Stimulated activated naive CD8-positive, alpha-beta T cell treated with anti-CD3 and anti-CD28 coated beads, Interleukin-15, Interleukin-2, amounts not matched to agents 100 U/mL and 50 U/mL, for 24 hours (primary cell): ENCODE measurements at places on chromosomes 13 and 19.

GRCh38 chr19:33860312-33861090, 63.8 kb downstream of the KCTD15 start:
- DNase-seq = no peak

GRCh38 chr13:100131863-100132574, 43.1 kb downstream of the PCCA start:
- peak; percentile 22 for DNase-seq

- DNase-seq = no peak
Measured at GRCh38 chr13:49784886-49785570, 7.5 kb downstream of the KPNA3 start.

GRCh38 chr19:58275564-58275963, 3.2 kb upstream of the ZNF8 start:
- DNase-seq = no peak

DNA sequence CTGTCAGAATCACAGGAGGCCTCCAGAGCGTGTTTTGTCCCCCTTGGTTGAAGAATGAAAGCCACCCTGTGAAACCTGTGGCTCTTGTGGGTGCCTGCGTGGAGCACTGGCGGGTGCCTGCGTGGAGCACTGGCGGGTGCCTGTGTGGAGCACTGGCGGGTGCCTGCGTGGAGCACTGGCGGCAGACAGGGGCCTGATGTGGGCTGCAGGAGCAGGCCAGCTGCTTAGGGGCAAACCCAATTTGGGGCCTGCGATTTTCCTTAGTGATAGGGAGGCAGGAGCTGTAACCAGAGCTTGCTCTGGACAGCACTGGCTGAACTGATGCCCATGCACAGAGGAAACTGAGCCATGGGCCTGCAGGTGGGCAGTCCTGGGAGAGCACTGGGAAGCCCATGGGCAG, 24.3 kb downstream of the ARHGEF7 start:
- no peak for DNase-seq

DNA sequence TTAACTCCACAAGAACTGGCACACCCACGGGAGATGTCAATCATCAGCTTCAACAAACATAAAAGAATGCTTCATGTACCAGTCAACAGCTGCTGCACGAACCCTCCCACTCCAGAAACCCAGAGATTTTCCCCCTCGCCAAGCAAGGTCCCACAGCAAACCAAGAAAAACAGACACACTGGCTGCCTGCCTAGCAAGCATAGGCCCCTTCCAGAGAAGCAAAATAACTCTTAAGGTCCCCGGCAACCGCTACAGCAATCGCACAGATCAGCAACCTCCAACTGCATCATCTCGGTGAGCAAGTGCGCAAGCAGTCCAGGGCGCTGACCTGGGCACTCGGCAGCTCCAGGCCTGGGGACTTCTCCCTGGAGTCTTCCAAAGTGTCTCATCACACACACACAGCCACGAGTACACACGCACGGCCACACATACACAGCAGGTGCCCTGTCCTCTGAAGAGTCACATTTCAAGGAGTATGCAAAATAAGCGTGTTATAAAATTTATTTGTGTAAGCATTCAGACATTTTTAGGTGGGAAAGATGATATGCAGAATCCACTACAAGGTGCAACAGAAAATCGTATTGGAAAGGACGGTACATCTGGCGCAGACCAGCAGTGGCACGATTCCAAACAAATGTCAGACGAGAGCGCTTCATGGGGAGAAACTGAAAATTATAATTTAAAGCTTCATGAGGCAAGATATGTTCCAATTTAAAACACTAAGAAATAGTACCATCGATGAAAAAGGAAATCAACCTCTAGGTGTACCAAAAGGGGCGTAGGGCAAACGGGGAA, 125.0 kb downstream of the STK24 start:
- no peak for DNase-seq

DNA sequence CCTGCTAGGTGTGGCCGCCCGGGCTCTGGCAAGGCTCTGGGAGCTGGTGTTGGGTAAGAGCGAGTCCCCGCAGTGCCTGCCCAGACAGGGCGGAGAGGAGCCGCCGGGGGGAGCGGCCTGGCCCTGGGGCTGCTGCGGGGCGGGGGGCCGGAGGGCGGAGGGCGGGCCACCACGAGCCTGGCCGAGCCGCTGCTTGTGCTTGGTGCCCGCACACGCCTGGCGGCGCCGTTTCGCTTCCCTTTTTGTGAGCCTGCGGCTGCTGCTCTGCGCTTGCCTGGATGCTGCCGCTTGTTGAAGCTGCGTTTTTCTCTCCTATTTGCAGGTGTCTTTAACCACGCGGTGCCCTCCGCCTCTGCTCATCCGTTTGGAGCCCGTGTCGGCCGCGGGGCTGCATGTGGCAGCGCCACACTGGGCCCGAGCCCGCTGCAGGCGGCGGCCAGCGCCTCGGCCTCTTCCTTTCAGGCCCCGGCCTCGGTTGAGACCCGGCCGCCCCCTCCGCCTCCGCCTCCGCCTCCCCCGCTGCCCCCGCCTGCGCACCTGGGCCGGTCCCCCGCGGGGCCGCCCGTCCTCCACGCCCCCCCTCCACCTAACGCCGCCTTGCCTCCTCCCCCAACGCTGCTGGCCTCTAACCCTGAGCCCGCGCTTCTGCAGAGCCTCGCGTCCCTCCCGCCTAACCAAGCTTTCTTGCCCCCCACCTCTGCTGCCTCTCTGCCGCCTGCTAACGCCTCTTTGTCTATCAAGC, 8.5 kb downstream of the PLEKHJ1 start:
- DNase-seq = no peak

DNA sequence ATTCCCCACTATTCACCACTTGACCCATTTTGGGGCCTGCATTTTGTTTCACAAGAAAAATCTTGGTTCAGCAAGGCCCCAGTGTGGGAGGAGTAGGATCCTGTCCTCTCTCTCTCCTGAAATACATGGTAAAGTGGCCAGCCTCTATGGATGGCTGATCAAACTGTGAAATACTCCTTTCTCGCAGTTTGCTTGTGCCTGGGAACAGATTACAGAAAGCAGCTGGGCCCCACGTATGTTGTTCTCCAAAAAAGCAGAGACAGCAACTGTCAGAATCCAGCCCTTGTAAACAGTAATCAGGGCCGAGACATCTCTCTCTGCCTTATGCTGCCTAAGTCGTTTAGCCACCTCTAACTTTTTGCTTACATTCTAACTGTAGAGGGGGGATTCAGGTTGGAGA, 61.0 kb upstream of the RAP2A start:
- no peak for DNase-seq

GRCh38 chr13:97141564-97142005, 80.5 kb upstream of the MBNL2 start:
- DNase-seq = peak; percentile 6

- peak; percentile 86 for DNase-seq
Measured at GRCh38 chr19:39401549-39402345, 4.9 kb upstream of the ZFP36 start.
